ENCODE measurements at places on chromosomes 12 and 14.

- H3K4me1 ChIP-seq = peaks cover 3% of the 10 kb centered on the region
- DNase-seq = peak; percentile 63
- peak overlapping the region; percentile 94 for H3K27ac ChIP-seq
- H3K36me3 ChIP-seq = no peaks in the 10 kb centered on the region
- no peaks in the 10 kb centered on the region for H3K27me3 ChIP-seq
Observed at GRCh38 chr14:50560931-50561285, 963 bp downstream of the ATL1 start.

DNA sequence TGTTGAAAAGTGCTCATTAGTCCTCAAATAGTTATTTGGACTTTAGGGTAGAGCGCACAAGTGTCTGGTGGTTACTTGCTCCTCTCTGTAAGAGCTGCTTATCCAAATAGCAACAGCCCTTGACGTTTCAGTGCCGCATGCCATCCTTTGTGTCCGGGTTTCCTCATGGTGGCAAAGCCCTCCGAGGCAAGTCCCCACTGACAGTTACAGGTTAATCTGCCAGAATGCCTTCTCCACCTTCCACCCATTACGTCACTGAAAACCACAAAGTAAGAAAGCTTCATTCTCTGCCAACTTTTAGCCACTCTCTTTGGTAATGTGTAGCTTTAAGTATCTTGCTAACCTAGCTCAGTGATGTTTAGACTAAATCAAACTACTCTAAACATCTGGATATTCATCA lies 78.6 kb downstream of the POLR3B start:
- no peak overlapping the region for H3K27ac ChIP-seq
- H3K27me3 ChIP-seq = no peaks in the 10 kb centered on the region
- DNase-seq = no peak
- H3K4me3 ChIP-seq = no peak overlapping the region
- H3K36me3 ChIP-seq = no peaks in the 10 kb centered on the region

DNA sequence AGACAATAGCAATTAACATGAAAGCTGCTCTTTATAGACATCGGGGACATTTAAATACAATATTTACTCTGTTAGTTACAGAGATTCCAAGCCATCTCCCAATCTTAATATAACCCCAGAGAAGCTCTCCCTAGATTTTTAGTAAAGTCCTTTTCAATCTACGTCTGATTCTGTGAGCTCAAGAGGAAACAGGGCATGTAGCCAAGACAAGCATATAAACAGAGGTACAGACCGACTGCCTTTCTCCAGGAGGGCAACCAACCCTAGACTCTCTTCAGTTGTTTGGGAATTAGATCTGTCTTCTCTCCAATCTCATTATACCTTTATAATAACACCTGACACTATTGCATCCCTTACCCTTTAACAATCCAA lies 57.4 kb downstream of the TMTC1 start:
- H3K4me1 ChIP-seq = peaks cover 14% of the 10 kb centered on the region
- no peak overlapping the region for H3K27ac ChIP-seq
- H3K27me3 ChIP-seq = no peaks in the 10 kb centered on the region
- H3K4me3 ChIP-seq = no peak overlapping the region

DNA sequence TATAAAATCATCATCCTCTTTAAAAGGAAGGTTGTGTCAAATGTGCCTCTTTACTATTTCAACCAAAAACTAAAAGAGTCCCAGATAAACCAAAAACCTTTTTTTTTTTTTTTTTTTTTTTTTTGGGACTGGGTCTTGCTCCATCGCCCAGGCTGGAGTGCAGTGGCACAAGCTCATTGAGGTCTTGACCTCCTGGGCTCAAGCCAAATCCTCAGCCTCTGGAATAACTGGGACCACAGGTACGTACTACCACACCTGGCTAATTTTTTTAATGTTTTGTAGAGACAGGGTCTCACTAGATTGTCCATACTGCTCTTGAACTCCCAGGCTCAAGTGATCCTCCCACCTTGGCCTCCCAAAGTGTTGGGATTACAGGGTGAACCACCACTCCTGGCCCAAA lies 16.4 kb upstream of the SELPLG start:
- no peak overlapping the region for H3K27ac ChIP-seq
- no peaks in the 10 kb centered on the region for H3K4me1 ChIP-seq
- H3K36me3 ChIP-seq = peaks cover 100% of the 10 kb centered on the region
- no peak for DNase-seq

- no peaks in the 10 kb centered on the region for H3K36me3 ChIP-seq
- DNase-seq = peak; percentile 20
- no peak overlapping the region for H3K27ac ChIP-seq
- H3K4me1 ChIP-seq = no peaks in the 10 kb centered on the region
- H3K27me3 ChIP-seq = no peaks in the 10 kb centered on the region
Observed at GRCh38 chr12:84842406-84843013, 70.1 kb downstream of the SLC6A15 start.
